ENCODE measurements at places on chromosomes 2 and 18.

DNA sequence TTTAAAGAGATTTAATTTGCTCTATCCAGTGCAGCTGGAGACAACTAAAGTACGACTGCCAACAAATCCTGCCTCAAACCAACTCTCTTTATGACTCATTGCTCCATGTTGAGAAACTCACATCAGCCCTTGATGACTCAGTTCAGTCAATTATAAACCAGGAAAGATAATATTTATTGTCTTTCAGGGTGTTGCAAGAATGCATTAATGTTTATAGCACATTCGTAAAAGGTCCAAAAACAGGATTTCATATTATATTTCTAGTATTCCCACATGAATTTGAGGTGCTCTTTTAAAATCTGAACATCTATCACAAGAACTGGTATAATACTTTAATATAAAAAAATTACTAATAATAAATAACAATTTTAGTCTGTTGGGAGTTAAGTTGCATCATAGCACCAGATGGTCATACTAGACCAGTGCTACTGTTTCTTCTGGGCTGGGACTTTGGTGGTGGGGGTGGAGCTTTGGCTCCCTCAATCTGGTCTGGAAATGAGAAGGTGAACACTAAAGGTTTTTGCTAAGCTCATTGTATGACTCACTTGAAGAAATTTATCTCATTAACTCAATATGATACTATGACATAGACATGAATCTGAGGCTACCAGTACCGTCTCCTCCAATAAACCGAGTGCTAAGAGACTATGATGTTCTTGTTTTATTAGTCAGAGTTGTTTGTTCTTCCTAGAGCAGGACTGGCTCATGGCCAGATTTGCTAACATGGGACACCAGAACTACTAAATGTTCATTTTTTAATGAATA is 26.6 kb upstream of the MAP3K20 start:
- ATAC-seq, result peak; percentile 97

DNA sequence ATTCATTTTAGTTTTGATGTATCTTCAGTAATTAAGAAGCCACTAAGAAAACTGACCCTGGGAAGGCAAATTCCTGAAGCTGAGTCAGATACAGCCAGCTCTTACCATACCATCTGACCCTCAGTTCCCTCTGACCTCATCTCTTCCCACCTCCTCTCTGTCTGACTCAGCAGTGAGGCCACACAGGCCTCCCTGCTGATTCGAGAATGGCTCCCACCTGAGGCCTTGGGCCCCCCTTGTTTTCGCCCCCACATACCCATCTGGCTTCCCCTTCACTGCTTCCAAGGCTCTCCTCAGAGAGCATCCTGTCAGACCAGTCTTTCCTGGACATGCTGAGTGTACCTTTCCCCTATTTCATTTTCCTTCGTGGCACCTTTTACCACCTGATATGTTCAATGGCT is 71.0 kb upstream of the CYP1B1 start:
- ATAC-seq, result peak; percentile 87

DNA sequence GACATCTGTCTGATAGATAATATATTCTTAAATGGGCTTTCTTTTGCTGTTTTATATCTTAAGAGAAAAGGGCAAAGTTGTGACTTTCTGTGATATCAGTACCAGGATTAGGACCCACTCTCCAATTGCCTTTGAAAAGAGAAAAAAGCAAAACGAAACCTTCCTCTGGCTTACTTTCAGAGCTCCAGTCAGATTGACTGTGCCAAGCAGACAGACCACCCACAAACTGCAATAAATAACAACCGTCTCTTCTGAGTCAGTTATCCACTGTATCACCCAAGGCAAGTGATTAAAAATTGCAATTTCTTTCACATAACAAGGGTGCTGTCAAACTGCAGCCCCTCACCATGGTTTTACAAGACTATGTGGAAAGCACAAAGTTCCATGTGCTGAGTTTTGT is 230.5 kb upstream of the SETBP1 start:
- ATAC-seq, result no peak

DNA sequence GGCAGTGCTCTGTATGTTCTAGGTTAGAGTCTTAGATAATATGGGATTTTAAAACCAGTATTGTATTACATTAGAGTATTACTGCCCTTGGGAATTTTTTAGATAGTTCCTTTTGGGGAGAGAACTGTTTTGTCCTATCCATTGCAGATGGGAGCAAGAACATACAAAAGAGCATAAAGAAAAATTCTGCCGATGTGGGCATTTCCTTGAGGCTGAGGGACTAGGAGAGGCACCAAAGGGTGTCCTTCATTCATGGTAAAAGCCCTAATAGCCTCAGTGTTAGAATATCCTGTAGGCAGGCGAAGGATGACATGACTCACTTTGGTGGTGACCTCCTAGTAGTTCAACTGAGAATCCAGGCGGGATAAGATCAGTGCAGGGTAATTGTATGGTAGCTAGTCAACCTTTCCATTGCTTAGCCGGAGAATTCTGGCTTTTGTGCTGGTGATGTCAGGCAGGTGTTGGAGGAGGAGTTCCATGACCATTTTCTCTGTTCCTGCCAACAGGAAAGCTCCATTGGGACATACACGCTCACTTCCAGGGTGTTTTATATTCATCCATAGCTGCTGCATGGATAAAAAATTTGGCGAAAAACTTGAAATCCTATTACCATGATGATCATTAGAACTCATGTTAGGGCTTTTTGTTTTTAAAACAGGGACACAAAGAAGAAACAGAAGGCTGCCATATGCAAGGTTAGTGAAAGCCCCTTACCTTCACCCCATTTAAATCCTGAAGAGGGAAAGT is 28.1 kb downstream of the EPAS1 start:
- ATAC-seq, result no peak

DNA sequence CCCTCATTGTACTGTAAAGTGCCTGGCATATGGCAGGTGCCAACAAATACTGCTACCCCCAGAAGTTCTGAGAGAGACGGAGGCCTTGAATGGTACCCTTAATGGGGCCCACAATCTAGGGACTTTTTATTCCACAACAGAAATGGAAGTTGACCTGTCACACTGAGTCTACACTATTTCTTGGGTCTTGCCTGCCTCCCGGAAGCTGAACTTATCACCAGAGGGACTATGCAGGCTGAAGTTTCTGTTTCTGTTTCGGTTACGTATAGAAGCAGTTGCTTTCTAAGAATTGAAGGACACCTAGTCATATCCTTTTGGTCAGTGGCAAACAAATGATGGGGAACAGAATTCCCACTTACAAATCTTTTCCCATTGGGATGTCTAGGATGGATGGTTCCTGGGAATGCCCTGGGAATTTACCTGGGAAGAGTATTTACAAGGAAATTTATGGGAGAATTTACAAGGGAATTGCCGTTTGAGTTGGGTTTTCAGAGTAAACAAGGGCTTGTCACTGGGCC is 74.2 kb downstream of the HS1BP3 start:
- peak; percentile 90 for ATAC-seq

GRCh38 chr2:108396845-108397244 is 19.1 kb downstream of the SULT1C4 start:
- ATAC-seq, result no peak

DNA sequence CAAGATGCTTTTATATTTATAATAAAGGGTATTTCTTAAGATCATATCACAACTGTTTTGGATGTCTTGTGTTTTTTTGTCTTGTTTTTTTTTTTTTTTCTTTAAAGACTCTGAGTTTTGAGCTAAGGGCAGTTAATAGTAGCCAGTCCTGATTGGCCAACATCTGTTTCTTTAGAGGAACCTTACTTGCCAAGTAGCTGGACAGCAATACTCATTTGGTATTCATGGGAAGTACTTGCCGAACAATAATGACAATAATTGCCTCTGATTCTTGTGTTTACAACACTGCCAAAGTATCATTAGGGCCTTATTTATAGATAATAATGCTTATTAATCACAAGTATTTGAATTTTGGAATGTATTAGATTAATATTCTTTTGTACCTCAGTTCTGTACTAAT is 17.1 kb upstream of the POU3F3 start:
- ATAC-seq, result no peak

DNA sequence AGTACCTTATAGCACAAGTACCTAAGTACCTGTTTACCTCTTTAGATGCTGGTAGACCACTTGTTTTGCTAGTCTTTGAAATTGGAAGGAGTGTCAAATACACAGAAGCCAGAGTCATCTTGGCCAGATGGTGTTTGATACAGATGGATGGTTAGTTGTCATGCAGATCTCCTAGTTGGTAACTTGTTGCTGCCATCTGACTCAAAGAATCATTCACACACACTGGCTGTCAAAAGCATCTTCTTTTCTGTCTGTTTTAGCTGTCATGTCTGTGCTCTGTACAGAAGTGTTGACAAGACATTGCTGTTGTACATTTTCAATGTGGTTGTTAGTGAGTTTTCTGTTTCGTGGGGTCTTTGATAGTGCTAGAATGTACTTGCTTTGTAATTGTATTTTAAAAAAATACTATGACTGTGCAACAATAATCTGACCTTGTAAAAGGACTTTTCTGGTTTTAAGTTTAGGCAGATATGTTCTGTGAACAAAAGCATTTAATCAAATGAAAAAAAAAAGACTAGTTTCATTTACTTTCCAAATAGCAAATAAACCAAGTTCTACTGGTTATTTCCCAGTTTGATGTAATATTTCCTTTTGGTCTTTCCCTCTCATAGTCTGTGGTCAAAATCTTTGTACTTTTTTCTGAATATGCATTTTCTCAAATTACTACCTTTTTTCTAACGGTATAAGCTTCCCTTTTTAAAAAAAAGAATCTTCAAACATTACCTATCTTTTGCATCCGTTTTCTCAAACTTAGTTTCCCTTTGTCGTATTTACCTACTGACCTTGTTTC is 39.9 kb downstream of the TANK start:
- ATAC-seq, result peak; percentile 90

- peak; percentile 97 for ATAC-seq
These were observed 106.1 kb upstream of the ALKAL2 start for GRCh38 chr2:393711-394696.

GRCh38 chr2:31901900-31902299 is 108.9 kb downstream of the MEMO1 start:
- no peak for ATAC-seq

- ATAC-seq, result no peak
These were observed 15.0 kb downstream of the ERCC3 start for GRCh38 chr2:127278959-127279358.

DNA sequence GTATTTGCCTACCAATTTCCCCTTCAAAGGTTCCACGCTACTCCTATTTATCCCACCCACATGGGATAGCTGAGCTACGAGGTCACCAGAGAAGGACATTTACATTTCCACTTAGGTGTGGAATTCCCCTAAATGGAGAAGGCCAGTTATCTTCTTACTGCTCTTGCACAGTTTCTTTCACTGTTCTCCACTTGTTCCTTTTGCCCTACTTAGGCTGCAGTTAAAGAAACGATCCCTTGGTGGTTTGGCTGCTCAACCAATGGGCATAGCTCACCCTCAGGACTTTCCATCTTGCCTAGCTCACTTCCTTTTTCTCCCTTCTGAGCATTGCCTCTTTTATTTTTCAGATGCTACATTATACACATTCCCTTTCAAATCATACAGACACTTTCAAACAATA is 11.2 kb upstream of the NABP1 start:
- ATAC-seq, result peak; percentile 81

DNA sequence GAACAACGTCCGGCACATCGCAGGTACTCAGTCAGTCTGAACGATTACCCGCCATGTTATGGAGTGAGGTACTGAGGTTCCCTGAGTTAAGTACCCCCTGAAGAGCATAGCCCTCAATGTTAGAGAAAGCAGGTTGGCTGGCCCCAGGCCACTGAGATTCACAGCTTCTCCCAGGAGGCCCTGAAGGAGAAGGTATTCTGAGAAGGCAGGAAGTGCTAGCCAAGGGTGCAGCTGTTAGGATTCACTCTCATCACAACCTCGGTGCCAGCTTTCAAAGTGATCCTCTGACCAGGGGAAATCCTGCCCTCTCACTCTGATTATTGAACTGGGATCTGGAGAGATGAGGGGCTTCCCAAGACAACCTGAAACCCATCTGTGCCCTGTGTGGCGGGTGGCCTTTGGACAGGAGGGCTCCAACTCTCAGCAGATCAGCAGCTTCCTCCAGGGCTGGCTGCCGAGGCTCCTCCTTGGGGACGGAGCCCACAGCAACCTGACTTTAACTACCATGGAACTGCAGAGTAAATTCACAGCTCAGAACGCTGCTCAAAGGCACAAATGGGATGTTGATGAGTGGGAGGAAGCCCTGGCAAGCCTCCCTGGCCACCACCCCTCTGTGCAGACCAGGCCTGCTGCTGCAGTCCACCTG is 7.8 kb downstream of the EHD3 start:
- ATAC-seq, result no peak

GRCh38 chr2:113854970-113855740 is 34.7 kb upstream of the ACTR3 start:
- ATAC-seq, result no peak

GRCh38 chr2:29700560-29700959 is 220.8 kb downstream of the ALK start:
- no peak for ATAC-seq

- ATAC-seq, result no peak
These were observed 6.0 kb upstream of the ARL4C start for GRCh38 chr2:234502919-234503285.
